ENCODE measurements at places on chromosomes 16 and 17.

DNA sequence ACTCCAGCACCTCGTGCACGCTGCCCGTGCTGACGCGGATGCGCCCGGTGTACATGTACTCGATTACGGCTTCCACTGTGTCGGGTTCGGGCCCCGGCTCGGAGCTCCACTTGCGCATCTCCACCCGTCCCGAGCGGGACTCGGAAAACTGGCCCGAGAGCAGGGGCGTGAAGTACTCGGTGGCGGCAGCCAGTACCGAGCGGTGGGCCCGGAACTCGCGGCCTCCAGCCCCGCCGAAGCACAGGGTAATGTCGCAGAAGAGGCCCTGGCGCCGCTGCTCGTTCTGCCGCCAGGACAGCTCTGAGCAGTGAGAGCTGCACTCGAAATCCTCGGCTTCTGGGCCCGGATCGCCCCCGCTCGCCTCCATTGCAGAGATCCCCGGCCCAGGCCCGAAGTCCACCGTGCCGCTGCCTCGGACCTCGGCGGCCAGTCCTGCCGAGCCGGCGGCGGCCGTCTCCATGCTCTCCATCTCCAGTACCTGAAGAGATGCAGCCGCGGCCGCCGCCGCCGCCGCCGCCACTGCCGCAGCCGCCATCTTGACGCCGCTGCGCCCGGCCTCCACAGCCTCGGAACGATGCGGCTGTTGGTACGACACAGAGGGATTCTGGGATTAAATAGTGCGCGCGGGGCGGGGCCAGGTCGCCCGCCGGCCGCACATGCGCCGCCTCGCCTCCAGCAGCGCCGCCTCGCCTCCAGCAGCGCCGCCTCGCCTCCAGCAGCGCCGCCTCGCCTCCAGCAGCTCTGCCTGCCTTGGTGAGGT is at the start of gene KLHL11:
KLHL11 (minus strand) TSS at position 588 of the 760 bp plus-strand sequence; CDS start at position 535, 53 bp downstream.
- peak; percentile 43 for DNase-seq

DNA sequence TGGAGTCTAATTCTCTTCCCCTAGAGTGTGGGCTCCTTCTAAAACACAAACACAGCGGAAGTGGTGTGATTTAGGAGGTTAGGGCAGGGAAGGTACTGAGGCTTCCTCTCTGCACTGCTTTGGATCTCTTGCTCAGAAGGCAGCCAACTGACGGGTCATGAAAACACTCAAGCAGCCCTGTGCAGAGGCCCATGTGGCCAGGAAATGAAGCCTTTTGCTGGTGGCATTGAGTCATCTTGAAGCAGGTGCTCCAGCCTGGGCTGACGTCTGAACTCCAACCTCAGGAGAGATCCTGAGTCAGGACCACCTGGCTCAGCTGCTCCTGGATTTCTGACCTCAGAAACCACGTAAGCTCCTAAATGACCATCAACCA is 72.9 kb downstream of the MRM1 start:
- DNase-seq = no peak

DNA sequence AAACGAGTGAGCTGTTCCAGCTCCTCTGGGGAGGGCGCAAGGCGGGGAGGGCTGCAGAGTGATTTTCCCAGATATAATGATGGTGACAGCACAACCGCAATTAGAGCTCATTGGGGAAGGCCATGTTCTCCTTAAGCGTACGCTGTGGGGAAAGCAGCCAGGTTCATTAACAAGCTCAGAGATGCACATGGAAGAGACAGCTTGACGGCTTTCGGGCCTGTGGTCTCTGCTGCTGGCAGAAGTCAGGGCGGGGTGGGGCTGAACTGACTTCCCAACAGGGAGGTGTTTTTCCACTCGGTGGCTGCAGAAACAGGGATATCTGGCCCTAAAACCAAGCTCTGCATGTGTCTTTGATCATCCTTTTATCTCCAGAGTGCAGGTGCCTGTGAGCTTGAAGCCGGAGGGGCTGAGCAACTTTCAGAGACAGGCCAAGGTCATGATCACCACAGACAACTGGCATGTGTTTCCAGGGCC is 24.0 kb upstream of the CACNG1 start:
- DNase-seq = peak; percentile 12

GRCh38 chr17:82936768-82937171 is 96.9 kb upstream of the ZNF750 start:
- no peak for DNase-seq

GRCh38 chr16:63461248-63461841 is 1425.1 kb upstream of the CDH8 start:
- DNase-seq = no peak

DNA sequence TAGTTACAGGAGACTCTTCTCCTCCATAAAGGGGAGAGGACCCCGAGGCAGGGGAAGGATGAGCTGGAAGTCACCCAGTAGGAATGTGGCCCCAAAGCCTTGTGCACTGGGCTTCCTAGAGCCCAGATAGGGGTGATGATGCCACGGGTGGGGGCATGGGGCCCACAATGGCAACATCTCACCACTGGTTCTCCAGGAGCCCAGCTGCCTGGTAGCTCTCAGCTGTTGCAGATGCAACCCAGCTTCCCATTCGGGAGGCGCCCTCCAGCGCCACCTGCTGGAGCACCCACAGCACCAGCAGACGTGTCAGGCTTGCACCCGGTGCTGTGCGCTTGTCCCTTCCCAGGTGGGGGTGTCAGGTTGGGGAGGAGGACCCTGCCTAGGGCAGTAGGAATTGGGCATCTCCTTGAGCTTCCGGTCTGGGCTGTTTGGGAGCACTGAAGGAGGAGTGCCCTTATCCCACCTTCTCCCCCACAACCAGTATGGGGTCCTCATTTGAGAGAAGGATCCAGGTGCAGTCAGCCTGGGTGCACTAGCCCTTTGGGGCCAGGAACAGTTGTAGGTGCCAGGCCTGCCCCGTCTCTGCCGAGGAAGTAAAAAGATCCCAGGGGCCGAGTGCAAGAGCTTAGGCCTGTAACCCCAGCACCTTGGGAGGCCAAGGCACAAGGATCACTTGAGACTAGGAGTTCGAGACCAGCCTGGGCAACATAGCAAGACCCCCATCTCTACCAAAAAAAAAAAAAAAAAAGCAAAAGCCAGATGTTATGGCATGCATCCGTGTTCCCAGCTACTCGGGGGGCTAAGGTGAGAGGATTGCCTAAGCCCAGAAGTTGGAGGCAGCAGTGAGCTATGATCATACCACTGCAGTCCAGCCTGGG is 14.4 kb downstream of the CDIPT start:
- no peak for DNase-seq

DNA sequence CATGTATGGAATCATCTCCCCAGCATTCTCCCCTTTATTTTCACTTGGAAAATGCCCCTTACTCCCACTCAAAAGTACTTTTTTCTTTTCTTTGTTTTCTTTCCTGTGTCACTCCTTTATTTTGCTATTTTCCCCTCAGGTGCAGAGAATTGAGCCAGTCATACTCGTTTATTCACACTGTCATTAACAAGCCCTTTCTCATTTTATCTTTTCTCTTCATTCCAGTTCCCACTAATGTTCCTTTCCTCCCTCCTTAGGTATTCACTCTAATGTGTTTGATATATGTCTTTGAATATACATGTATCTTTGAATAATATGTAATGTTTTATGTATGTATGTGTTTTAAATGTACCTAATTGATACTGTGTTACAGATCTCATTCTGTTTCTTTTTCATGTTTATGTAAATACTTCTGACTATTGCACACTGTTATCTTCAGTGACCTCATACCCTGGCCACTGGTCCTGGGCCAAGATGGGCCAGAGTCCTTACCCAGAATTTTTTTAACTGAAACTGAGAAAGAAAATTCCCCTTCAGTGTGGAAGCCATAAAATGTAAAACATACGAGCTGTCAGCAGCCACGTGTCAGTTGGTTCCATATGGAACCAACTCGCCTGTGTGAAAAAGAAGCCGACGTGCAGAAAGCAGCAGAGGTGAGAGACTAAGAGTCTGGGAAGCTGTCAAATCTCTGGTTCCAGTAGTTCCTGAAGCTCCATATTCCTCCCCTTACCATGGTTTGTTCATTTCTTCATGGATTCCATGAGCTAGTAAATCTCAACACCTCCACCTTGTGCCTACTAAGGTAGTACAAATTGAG is 5.8 kb downstream of the SRR start:
- no peak for DNase-seq

DNA sequence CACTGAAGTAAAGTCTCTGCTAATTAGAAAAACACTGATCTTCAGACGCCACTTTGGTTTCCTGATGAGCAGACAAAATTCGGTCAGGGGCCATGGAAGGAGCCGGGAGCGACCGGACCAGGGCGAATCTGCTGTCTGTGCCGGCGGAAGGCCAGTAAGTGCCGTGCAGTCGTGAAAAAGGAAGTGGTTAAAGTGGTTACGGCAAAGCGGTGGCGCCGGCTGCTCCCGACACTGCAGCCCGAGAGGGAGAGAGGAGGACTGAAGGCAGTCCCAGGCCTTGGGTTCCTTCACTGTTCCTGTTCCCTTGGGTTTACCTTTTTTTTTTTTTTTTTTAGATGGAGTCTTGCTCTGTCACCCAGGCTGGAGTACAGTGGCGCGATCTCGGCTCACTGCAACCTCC is 17.3 kb upstream of the HEXD start:
- DNase-seq = no peak

Data from NCI-H2081 treated with DMSO at 0.1 percent for 48 hours (cell line).